HuH-7 (cell line): ENCODE measurements at places on chromosomes 2 and 18.

- no peak for DNase-seq
Measured at GRCh38 chr2:220811115-220811514, 761.0 kb downstream of the EPHA4 start.

- DNase-seq, result no peak
Measured at GRCh38 chr18:75139226-75139911, 69.6 kb downstream of the PTGR3 start.

DNA sequence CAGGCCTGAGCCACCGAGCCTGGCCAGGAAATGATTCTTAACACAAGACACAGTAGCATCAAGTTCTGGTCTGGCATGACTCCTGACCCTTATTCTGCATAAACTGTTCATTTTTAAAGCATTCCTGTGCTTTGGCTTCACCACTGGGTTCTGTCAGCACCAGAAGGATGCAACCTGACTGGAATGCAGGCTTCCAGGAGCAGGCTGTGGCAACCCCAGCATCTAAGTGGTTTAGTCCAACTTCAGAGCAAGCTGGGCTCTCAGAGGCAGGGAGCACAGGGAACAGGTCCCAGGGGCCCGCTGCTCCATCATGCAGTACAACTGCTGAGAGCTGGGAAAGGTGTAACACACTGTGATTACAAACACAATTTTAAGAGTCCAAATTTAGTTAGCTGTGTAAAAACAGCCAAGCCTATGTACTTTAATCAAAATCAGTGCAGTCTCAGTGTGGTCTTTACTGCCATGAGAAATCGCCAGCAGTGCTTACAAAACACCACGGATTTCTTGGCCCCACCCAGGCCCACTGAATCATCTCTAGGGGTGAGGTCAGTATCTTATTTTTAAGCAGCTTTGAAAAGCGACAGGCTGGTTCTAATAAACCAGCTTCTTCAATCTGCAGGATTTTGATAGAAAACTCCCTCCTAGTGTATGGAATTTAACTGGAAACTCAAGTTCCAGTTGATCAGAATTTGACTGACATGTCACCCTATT, 44.4 kb upstream of the TMEM182 start:
- no peak for DNase-seq

GRCh38 chr2:171880774-171881173, 13.3 kb downstream of the SLC25A12 start:
- no peak for DNase-seq

DNA sequence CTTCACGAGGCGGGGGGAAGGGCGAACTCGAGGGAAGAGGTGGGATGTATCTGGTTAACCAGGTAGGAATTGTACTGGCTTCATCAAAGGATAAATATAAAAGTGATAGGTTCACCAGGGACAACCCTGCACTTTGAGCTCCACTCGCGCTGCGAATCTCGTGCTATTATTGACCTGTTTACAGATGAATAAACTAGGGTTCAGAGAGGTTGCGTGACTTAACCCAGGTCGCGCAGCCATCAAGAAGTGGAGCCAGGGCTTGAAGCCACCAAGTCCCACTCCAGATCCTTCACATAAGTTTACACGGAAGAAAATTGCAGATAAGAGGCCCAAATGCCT, 1.4 kb upstream of the CYP1B1 start:
- no peak for DNase-seq
